ENCODE measurements at places on chromosomes 16 and 17.

DNA sequence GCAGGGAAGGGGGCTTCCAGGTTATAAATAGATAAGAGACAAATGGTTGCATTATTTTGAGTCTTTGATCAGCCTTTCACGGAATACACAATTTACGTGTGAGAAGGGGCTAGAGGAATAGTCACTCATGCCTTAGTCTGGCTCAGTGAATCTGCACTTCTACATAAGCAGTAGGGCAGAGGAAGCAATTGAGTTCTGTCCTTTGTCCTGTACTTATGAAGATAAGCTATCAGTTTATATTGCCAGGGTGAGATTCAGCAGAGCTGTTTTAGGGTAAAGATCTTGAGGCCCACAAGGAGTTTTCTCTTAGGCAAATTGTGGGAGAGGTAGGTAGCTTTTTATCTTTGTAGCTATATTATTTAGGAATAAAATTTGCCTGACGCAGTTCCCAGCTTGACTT, 33.3 kb downstream of the TOM1L1 start:
- DNase-seq = no peak

GRCh38 chr16:87584271-87584670, 18.0 kb upstream of the JPH3 start:
- no peak for DNase-seq

DNA sequence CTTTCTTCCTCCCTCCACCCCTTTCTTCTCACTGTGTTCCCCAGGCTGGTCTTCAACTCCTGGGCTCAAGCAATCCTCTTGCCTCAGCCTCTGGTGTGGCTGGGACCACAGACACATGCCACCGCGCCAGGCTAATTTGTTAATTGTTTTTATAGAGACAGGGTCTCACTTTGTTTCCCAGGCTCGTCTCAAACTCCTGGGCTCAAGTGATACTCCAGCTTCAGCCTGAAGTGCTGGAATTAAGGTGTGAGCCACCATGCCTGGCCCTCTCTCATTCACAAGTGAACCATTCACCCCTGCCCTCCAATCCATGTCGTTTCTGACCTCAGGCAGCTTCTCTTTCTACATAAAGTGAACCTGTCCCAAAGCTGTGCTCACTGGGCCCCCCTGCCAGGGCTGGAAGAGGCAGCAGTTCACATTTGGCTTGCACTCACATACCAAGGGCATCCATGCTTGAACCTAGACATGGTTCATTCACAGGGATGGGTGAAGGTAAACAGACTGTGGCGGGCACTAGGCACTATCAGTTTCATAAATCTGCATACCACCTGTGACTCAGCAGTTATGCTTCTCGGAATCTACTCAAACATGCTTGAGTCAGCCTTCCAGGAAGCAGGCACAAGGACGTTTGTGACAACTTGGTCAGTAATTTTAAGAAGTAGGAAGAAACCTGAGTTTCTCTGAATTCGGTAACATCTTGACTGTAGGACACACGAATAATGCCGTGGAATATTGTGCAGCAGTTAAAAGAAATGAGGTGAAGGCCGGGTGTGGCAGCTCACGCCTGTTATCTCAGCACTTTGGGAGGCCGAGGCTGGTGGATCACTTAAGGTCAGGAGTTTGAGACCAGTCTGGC, 6.0 kb upstream of the RNF213 start:
- DNase-seq = peak; percentile 45

- no peak for DNase-seq
Measured at GRCh38 chr16:72859581-72859980, 188.3 kb downstream of the ZFHX3 start.

DNA sequence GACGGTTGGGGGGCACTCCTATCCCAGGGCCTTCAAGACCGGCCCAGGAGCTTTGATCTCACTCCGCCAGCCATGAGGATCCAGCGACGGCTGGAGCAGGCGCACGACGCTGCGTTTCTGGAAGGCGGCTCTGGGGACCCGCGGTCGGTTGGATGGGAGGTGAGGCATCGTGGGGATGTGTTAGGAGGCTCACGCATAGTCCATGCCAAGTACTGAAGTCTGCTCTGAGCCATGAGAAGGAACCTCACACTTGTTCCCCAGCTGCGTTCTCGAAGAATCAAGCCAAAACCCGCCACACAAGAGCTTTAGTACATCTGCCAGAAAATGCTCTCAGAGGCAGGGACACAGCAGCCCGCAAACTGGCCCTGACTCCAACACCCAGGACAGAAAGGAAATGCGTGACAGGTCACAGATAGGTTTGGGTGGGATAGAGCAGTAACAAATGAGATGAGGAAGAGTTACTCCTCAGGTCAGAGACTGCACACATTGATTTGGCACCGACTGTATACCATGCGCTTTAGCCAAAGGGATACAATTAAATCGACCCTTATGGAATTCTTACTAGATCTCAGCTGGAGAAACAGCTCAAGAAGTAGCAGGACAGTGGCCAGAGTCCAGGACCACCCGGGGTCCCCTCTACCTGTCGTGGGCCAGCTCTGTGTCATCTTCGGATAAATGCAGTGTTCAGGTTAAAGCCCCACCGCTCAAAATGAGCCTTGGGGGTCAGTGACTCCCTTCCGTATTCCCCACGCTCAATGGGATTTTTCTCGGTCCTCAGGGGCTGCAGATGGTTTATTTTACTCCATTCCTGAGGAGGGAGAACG, 6.7 kb upstream of the GSG1L start:
- DNase-seq = no peak

DNA sequence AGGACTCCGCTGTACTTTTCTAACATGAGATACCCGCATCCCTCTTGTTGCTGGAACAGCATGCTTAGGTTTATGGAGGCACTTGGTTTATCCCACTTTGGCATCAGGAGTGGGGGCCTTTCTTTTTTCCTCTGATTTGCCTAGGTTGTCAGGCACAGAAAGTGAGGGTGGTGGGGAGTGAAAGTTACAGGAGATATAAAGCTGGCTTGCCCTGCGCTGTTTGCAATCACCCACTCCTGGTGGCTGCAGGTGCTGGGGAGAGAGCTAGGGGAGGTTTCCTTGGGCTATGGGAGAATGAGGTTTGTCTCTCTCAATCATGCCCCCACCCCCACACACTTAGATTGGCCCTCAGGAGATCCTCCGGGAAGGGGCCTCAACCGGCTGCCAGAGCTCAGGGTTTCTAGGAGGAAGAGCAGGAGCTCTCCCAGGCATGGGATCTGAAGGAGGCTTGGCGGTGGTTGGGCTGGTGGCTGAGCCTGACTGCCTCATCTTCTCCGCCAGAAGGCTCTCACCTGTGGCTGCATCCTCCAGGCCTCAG, 1.4 kb downstream of the WSCD1 start:
- DNase-seq = no peak

DNA sequence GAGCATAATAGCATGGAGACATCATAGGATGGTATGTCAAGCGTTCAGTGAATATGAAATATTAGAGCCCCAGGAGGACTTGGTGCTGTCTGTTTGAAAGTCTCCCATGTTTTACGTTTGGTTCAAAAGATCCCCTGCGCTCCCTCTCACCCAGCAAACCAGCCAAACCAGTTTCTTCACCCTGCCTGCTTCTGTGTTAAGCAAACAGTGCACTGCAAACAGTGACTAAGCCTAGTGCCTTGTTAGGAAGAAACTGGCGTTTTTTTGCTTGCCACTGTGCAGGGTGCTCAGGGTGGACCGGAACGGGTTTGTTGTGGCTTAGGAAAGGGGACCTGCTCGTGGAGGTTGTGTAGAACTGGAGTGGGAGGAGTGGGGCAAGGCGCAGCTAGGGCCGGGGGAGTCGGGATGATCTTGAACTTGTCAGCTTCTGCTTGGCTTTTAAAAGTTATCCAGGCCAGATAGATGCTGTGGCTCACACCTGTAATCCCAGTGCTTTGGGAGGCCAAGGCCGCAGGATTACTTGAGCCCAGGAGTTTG, 7.7 kb downstream of the CDH1 start:
- no peak for DNase-seq

DNA sequence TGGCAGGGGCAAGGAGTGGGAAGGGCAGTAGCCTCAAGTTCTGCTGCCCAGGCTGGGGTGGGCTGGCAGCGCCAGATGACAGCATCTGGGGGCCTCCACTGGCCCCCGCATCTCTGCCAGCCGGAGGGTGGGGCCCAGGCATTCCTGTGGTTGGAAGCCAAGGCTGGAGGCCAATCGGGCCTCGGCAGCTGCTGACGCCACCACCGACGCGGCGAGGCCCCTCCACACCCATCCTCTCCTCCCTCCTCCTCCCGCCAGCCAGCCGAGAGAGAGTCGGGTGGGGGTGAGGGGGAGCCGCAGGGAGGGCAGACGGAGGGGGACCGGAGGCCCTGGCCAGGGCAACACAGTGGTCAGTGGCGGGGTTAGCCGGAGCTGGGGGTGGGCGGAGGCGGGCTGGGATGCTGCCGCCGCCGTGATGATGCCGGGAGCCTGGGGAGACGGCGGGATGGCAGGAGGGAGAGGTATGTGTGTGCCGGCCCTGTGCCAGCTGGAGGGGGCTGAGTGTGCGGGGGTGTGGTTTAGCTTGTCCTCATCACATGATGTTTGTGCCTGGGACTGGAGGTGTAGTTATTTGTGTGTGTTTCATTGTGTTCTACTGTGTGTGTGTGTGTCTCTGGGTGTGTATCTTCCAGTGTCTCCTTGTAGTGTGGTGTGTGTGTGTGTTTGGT, 36.6 kb downstream of the ARHGAP23 start:
- DNase-seq = no peak

GRCh38 chr17:15086776-15087295, 178.3 kb downstream of the PMP22 start:
- no peak for DNase-seq

GRCh38 chr17:16329519-16330271, 23.6 kb downstream of the CENPV start:
- no peak for DNase-seq

GRCh38 chr17:28500712-28501379, 5.3 kb upstream of the FOXN1 start:
- no peak for DNase-seq

DNA sequence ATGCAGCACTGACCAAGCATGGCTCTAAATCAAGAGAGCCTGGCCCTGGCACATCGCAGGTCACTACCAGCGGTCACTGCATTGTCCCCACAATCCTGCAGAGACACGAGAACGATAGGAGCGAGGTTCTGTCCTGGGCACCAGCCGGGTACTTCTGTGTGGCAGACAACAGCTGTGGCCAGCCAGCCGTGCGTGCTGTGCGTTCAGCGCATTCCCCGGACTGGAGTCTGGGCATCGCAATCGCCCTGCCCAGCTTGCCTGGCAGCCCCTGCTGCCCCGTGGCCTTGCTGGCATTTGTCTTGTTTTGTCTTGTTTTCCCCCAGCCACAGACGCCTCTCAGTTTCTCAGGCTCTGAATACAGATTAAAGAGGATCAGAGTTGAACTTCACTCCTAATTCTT, 33.9 kb downstream of the COTL1 start:
- DNase-seq = no peak

All from effector memory CD4-positive, alpha-beta T cell (primary cell).